ENCODE measurements at places on chromosomes 1 and 21.

GRCh38 chr1:218674280-218674773, 329.2 kb downstream of the TGFB2 start:
- no peak for DNase-seq

- no peak for DNase-seq
Observed at GRCh38 chr1:103025858-103026409, 82.4 kb downstream of the COL11A1 start.

DNA sequence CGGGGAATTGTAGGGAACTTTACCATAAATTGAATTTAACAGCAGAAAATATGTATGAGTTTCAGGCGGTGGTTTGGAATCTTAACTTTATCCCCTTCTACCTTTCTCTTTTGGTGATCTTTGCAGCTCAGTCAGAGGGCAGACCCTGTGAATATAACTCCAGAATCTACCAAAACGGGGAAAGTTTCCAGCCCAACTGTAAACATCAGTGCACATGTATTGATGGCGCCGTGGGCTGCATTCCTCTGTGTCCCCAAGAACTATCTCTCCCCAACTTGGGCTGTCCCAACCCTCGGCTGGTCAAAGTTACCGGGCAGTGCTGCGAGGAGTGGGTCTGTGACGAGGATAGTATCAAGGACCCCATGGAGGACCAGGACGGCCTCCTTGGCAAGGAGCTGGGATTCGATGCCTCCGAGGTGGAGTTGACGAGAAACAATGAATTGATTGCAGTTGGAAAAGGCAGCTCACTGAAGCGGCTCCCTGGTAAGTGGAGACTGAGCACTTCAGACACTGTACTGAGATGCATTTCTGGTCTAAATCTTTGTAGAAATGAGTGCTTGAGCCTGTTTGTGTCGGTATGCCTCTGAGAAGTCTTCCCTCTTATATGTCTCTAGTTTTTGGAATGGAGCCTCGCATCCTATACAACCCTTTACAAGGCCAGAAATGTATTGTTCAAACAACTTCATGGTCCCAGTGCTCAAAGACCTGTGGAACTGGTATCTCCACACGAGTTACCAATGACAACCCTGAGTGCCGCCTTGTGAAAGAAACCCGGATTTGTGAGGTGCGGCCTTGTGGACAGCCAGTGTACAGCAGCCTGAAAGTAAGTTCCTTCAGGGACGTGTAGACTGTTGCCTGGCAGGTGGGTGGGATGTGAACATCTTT, 1.5 kb downstream of the CCN1 start:
- DNase-seq = no peak

- DNase-seq = no peak
Observed at GRCh38 chr1:16155537-16156410, at the start of gene EPHA2. Gene EPHA2 (minus strand): TSS chr1:16156069. CDS start chr1:16155932, 137 bp downstream.

DNA sequence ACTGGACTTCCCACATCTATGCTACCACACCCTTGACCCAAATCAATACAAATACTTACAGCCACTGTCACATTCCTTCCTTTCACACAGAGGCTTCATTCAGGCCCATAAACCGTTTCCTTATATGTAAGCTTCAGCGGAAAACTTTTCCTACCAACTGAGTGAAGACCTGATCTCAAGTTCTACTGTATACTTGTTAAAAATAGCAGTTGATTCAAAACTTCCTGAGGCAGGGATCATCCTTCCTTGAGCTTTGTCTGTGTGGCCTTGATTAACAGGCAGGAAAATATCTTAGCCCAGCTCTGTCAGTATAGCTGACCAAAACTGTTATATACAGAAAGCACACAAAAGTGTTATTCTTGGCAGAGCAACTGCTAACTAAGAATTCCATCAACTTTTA, 42.7 kb downstream of the DENND2C start:
- DNase-seq = no peak

DNA sequence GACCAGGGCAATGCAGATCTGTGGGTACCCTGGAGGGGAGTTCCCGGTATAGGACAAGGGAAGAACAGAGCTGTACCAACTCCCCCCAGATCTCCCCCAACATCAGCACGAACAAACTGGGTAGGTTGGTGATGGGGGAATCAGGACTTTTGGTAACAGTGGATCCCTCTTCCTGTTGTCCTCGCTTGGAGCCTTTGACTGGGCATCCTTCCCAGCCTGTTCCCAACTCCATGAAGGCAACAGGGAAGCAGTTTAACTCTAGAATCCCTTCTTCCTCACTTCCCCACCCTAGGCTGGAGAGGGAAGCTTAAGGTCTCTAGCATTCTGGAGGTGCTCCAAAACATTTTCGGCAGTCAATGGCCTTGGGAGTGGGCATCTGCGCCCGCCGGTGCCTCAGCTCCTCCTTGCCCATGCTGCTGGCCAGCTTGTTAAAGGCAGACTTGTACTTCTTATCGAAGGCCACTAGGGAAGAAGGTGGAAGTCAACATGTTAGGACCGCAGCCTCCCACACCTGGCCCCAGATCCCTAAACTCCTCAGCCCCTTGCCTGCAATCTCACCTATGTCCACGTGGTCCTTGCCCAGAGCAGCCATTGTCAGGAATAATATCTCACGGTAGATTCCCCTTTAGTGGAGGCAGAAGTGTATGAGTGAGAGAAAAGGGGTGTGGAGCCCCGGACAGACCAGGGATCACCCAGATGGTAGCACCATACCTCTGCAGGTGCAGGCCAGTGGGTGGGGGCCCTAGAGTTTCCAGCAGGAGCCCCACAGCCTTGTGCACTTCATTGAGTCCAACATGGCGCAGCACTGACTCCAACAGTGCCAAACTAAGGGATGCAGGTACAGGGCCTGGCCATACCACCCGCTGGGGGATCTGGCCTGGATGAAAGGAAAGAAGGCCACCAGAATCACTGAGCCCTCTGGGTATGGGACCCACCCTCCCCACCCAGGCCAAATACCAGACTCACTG, 7.5 kb upstream of the GATAD2B start:
- DNase-seq = no peak

Data from NCI-H1930 (cell line).